ACHN (cell line): ENCODE measurements at places on chromosomes 16 and 17.

- DNase-seq, result peak; percentile 100
Observed at GRCh38 chr16:84532291-84532724, 27.8 kb upstream of the MEAK7 start.

DNA sequence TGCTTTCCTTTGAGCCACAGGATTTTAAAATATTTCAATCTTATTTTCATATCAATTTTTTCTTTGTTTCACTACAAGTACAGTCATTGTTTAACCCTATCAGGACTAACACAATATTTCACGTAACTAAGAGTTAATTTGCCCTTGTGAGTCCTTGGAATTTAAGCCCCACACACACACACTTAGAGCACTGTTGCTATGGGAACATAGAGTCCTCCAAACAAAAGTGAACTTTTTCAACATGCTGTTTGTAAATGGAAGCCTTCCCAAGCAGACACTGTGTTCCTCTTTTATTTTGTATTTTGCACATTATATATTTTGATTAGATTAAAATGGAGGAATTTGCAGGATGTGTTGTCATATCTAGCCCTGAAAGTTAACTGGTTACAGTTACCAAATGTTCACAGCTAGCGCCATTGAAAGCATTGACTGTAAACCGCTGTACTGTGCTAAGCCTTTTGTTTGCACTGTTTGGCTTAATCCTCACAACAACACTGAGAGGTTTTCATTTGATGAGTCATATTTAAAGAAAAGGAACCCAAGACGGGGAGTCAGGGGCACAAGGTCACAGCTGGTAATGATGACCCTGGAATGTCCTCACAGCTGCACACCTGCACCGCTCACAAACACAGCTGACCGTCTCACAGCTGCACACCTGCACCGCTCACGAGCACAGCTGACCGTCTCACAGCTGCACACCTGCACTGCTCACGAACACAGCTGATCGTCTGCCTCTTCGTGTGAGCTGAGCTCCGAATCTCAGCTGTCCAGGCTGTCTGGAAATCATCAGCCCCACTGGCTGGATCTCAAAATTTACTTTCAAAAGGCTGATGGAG lies 6.3 kb downstream of the HSBP1 start:
- peak; percentile 37 for DNase-seq

GRCh38 chr16:38941-39892 lies 14.2 kb downstream of the POLR3K start:
- no peak for DNase-seq

GRCh38 chr16:48075398-48075797 lies 80.4 kb downstream of the ABCC12 start:
- no peak for DNase-seq

GRCh38 chr17:81459224-81459623 lies 53.4 kb downstream of the ACTG1 start:
- DNase-seq, result no peak

DNA sequence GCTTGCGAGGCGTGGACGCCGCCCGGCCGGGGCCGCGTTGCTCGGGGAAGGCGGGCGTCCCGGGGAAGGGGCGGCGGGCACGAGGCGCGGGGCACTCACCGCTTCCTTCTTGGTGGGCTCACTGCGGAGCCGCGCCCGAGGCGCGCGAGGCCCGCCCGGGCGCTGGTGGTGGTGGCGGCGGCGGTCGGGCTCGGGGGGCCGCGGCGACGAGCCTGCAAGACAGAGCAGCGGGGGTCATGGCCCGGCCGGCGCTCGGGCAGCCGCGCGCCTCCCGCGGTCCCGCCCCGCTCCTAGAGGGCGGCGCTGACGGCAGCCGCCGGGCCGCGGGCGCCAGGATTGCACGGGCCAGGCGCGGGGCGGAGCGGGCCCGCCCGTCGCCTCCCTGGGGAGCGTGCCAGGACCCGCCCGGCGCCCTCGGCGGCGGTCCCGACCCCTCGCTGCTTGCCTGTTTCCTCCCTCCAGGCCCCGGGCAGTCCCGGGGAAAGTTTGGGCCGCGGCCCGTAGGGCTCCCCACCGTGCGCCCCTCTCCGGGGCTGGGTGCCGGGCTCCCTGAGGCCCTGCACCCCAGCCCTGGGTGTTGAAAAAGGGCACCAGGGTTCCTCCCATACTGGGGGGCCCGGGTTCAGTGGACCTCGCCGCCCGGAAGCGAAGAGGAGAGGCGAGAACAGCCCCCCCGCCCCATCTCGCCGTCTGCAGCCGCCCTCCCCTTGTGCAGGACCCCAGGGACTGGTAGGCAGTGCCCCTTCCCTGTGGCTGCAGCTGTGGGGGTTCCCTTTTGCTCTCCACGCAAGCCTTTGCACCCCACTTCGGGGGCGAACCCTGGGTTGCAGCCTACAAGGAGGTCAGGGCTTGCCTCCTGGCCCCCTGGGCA lies at the start of gene C16orf74:
TSS of gene C16orf74 (minus strand) at position 270 of the 871 bp plus-strand sequence. CDS start 15,879 bp downstream, outside the sequence.
- peak; percentile 71 for DNase-seq

DNA sequence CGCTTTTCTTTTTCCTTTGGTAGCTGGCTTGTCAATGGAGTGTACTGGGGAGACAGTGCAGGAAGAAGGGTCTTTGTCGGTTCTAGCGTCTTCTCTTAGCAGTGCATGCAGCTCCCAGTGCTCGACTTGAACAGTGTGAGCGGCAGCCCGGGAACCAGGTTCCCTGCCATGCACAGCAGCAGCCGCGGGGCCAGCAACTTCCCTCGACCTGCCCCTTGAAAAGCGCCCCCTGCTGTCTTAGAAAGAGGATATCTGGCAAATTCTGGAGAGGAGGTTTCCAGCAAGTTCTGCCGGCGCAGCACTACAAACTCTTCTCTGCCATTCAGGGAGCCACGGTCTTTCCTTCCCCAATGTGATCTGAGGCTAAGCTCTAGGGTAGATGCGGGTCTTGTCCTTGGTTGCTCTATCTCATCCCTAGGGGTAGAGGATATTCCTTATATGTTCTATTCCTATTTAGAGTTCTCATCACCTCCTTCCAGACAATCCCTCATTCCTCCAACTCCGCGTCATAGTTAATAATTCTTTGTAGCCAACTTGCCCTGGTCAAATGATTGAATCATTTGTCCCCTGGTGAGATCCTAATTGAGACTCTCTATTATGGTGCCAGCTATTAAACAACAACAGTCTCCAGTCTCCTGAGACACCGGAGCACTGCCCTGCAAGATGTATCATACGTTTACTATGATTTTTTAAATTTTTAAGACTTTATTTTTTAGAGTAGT lies 451.3 kb downstream of the PMP22 start:
- DNase-seq, result peak; percentile 12

- no peak for DNase-seq
Observed at GRCh38 chr17:66791347-66791746, 43.6 kb upstream of the CACNG5 start.

GRCh38 chr17:42198897-42199296 lies 4.6 kb upstream of the GHDC start:
- DNase-seq, result no peak

GRCh38 chr17:1485423-1486376 lies 6.8 kb downstream of the MYO1C start:
- peak; percentile 60 for DNase-seq

DNA sequence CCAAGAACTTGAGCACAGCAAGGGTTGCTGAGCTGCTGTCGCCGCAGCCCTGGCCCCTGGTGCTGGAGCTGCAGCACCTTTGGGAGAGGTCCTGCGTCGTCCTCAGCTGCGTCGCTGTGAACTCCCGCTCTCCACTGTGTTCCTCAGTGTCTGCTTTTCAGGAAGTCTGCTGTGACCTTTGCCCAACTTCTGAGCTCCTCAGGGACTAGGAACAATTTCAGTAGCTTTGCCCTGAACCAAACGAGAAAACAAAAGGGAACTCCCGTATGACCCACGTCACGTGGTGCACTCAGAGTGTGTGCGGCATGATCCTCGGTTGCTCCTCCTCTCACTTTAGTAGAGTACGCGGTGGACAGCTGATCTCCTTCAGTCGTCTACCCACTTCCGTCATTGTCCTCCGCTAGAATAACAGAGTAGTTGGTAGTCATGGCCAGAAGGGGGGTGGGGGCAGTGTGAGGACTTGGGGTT lies 44.2 kb downstream of the WDR45B start:
- DNase-seq, result no peak

DNA sequence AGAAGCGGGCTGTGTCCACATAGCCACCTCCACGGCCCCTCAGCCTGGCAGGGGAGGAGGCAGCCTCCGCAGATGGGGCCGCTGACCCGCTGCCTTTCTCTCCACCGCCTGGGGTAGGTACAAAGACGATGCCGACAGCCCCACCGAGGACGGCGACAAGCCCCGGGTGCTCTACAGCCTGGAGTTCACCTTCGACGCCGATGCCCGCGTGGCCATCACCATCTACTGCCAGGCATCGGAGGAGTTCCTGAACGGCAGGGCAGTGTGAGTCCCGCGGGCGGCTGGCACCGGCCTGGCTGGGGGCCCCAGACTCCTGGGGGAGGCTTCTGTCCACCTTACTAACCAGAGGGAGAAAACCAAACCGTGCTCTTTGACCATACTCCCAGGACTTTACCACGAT lies 27.9 kb downstream of the MGRN1 start:
- DNase-seq, result no peak

GRCh38 chr16:87447323-87447722 lies 45.5 kb downstream of the ZCCHC14 start:
- DNase-seq, result no peak

- DNase-seq, result no peak
Observed at GRCh38 chr17:14196377-14196997, 40.2 kb downstream of the CDRT15 start.

GRCh38 chr16:50172195-50172922 lies 19.3 kb downstream of the TENT4B start:
- DNase-seq, result no peak

GRCh38 chr17:5355421-5356129 lies 63.9 kb downstream of the NUP88 start:
- no peak for DNase-seq

DNA sequence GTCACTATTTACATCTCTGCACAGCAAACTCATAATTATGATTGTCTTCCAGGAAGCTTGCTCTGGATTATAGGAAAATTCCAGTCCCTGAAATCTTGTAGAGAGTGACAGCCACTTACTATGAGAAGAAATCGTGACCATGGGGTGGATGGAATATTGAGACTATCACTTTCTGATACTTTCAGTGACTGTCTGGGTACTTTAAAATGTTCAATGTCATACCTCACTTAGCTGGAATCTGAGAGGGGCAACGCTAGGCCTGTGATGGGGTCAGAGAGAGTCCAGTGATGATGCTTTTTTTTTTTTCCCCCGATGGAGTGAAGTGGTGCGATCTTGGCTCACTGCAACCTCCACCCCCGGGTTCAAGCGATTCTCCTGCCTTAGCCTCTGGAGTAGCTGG lies 32.2 kb upstream of the RGS9 start:
- no peak for DNase-seq

DNA sequence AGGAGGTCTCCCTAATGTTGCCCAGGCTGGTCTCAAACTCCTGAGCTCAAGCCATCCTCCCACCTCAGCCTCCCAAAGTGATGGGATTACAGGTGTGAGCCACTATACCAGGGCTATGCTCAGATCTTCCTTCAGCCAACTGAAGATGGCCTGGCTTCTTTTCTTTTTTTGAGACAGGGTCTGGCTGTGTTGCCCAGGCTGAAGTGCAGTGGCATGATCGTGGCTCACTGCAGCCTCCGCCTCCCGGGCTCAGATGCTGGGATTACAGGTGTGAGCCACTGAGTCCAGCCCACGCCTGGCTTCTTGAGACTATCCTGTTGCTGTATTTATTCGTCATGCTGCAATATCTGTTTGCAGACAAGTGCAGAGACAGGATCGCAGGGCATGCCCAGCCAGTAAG lies 4.1 kb downstream of the SLC25A19 start:
- no peak for DNase-seq

GRCh38 chr17:41559548-41559947 lies 12.3 kb downstream of the KRT9 start:
- no peak for DNase-seq

GRCh38 chr17:13775450-13775849 lies 173.7 kb upstream of the HS3ST3A1 start:
- DNase-seq, result no peak

DNA sequence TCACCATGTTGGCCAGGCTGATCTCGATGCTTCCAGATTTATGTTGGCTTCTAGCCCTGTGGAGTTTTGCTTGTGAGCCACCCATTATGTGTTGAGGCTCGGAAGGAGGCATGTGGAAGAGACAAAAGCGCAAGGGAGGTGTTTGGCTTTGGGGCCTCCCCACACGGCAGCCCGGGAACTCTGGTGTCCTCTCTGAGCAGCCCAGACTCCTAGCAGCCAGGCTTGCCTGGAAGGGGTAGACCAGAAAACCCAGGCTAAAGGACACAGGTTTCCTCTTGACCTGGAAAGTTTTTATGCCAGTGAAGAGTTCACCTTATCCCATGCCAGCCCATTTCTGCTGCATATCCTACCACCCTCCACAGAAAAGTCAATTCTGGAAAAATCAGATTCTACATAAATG lies 21.0 kb downstream of the SDR42E2 start:
- DNase-seq, result no peak

- DNase-seq, result no peak
Observed at GRCh38 chr16:63223851-63224250, 1187.6 kb upstream of the CDH8 start.
